CD14-positive monocyte (primary cell): ENCODE measurements at places on chromosomes 5 and 9. TPM values are rescaled to one million over a fixed set of nuclear protein-coding genes. Genes with fewer than 3 reads are reported as not detected.

The FAM151B gene
- polyA plus RNA-seq: 8.1 and 10.2 TPM in 2 replicates

The PRPF4 gene
- 9.6 and 13.0 TPM in 2 replicates for polyA plus RNA-seq

The HAVCR1 gene
- not detected for polyA plus RNA-seq

The CACNA1B gene
- polyA plus RNA-seq: not detected in 2 replicates

- H3K27me3 ChIP-seq: no peaks in the 10 kb centered on the region
- H3K4me1 ChIP-seq: peaks cover 25% of the 10 kb centered on the region
- peak overlapping the region; percentile 11 for H3K4me3 ChIP-seq
- DNase-seq: peak; percentile 99
- peak overlapping the region; percentile 30 for H3K27ac ChIP-seq
- H3K36me3 ChIP-seq: no peaks in the 10 kb centered on the region
Observed at GRCh38 chr5:35319333-35320002, 89.2 kb upstream of the PRLR start.

DNA sequence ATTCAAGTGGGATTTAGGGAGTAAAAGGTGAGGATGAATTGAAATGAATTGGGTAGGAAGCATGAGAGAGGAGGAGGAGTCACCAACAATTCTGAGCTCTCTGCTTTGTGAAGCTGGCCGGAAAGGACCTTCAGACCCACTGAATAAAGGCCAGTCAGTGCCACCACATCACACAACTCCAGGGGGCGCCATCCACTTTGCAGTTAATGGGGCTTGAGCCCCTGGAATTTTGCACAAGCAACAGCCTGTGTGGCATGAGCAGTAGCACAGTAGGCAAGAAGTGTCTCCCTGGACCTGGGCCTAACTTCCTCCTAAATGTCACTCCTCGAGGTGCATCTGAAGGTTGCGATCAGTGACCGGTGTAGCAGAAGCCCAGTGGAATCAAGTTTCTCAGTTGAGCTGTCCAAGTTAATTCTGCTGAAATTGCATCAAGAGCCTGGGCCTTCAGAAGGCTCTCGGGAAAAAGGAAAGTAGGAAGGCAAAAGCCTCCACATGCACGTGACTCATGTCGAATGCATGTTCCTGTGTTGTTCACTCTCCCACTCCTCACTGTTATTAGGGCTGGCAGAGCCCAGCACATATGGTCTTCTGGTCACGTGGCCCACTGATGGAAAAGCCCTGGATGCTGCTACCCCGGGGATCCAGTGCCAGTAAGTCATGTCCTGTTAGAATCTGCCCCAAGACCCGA lies 27.8 kb upstream of the GLIS3 start:
- no peaks in the 10 kb centered on the region for H3K36me3 ChIP-seq
- no peak for DNase-seq
- H3K4me1 ChIP-seq: no peaks in the 10 kb centered on the region

DNA sequence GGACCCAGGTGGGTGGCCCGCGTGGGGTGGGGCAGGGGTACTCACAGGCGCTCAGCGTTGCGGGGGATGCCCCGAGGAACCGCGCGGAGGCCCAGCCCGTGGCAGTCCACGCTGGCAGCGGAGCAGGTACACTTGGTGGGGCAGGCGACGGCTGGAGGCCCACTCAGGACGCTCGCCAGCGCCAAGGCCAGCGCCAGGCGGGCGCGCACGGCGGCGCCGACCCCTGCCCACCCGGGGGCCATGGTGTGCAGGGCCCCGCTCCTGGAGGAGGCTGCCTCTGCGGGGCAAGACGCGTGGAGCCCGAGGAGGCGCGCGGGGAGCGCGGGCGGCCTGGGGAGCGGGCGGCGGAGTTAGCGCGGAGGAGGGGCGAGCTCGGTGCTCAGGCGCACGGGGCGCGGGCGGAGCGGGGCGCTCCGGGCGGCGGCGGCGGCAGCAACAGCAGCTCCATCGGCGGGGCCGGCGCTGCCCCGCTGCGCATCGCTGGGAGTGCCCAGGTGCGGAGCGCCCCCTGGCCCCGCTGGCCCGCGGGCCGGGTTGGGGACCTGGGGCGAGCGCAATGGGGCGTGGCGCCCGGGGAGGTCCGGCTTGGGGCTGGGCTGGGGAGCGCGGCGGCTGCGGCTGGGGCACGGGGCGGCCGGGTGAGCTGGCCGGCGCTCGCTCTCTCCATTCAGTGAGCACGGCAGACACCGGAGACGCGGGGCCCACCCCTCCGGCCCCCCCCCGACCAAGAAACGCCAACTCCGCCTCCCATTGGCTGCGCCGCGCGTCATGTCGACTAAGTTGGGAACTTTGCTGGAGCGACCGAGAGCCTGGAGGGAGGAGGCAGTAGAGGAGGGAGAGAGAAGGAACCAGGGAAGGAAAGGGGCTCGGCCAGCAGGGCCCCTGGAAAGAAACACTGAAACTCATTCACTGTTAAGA lies at the start of gene SLIT3:
Gene SLIT3, minus strand, starts transcription at position 672 of the 918 bp plus-strand sequence. Its CDS starts 430 bp downstream, at position 242.
- H3K4me1 ChIP-seq: no peaks in the 10 kb centered on the region
- H3K27me3 ChIP-seq: peaks cover 13% of the 10 kb centered on the region
- H3K4me3 ChIP-seq: no peak within 1 kb of the TSS
- DNase-seq: no peak
- no peak within 1 kb of the TSS for H3K27ac ChIP-seq

- no peaks in the 10 kb centered on the region for H3K36me3 ChIP-seq
- no peaks in the 10 kb centered on the region for H3K27me3 ChIP-seq
- peak overlapping the region; percentile 97 for H3K4me3 ChIP-seq
- no peak for DNase-seq
- H3K27ac ChIP-seq: peak overlapping the region; percentile 85
Observed at GRCh38 chr9:130042406-130042884, 544 bp downstream of the FNBP1 start.

DNA sequence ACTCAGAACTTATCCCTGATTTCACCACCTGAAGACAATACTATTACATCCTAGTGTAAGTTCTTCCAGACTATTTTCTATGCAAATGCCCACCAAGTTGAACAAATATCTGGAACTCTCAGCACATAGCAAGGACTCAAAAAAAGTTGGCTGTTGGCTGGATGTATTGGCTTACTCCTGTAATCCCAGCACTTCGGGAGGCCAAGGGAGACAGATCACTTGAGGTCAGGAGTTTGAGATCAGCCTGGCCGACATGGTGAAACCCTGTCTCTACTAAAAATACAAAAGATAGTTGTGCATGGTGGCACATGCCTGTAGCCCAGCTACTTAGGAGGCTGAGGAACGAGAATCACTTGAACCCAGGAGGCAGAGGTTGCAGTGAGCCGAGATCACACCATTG lies 15.0 kb upstream of the VPS13A start:
- H3K4me3 ChIP-seq: no peak overlapping the region
- no peaks in the 10 kb centered on the region for H3K4me1 ChIP-seq
- no peaks in the 10 kb centered on the region for H3K36me3 ChIP-seq
- H3K27ac ChIP-seq: no peak overlapping the region
- DNase-seq: no peak

DNA sequence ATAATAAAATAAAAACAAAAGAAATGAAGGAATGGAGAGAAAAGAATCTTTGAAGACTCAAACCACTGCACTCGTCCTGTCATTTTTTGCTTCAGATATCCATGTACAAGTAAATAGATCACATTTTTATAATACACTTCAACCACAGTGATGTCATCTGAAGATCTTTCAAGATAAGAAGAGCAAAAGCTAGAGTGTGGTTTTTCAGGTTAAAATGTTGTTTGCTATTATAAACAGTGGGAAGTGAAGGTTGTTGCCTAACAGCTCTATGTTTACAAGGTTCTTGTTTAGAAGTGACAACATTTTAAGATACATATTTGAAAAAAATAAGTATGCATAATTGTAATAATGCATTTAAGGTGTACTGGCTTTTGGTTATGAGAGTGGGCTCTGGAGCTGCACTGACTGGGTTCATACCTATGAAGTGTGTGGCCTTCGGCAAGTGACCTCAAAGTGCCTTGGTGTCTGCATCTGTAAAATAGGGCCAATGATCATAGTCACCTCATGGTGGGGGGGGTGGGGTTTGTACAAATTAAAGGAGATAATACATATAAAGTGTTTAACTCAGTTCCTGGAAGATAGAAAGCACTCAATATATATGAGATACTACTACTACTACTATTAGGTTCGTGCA lies 45.5 kb upstream of the IL7R start:
- no peak for DNase-seq
- no peaks in the 10 kb centered on the region for H3K4me1 ChIP-seq
- H3K27me3 ChIP-seq: no peaks in the 10 kb centered on the region
- H3K4me3 ChIP-seq: no peak overlapping the region
- H3K27ac ChIP-seq: no peak overlapping the region

GRCh38 chr9:70052768-70053167 lies 9.1 kb downstream of the MAMDC2 start:
- H3K27ac ChIP-seq: no peak overlapping the region
- H3K27me3 ChIP-seq: no peaks in the 10 kb centered on the region
- peaks cover 22% of the 10 kb centered on the region for H3K4me1 ChIP-seq
- no peak overlapping the region for H3K4me3 ChIP-seq
- no peak for DNase-seq
- no peaks in the 10 kb centered on the region for H3K36me3 ChIP-seq

DNA sequence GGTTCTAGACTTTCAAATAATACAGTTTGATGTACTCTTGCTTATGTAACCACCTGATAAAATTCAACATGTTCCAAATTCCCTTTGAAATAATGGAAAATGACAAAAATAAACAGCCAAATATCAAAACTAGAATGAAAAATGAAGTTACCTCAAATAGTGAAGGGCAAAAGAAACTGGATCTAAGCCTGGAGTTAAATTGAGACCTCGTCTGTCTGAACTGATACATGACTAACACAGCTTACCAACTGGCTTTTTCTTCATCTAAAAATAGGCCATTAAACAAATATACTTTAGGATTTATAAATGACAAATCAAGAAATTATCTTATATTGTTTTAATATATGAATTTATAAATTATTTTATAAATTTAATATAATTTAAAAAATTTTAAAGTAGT lies 12.1 kb upstream of the CAAP1 start:
- H3K36me3 ChIP-seq: peaks cover 80% of the 10 kb centered on the region
- H3K27me3 ChIP-seq: no peaks in the 10 kb centered on the region
- H3K27ac ChIP-seq: no peak overlapping the region
- H3K4me3 ChIP-seq: no peak overlapping the region
- no peaks in the 10 kb centered on the region for H3K4me1 ChIP-seq
- DNase-seq: no peak

GRCh38 chr5:159910207-159910842 lies 6.0 kb upstream of the ADRA1B start:
- no peaks in the 10 kb centered on the region for H3K36me3 ChIP-seq
- no peaks in the 10 kb centered on the region for H3K4me1 ChIP-seq
- DNase-seq: no peak
- peaks cover 22% of the 10 kb centered on the region for H3K27me3 ChIP-seq

DNA sequence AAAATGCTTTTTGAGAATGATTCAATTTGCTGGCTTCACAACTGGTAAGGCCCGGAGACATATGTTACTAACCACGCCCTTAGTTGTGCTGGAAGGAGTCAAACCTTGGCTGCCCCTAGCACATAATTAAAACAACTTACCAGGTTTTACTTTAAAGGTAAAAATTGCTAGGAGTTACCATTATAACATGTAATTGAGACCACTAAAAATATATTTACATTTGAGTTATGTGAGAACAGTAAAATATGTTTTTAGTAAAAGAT lies 435.6 kb upstream of the CDH9 start:
- no peak for DNase-seq
- no peaks in the 10 kb centered on the region for H3K36me3 ChIP-seq
- no peak overlapping the region for H3K27ac ChIP-seq
- H3K4me1 ChIP-seq: no peaks in the 10 kb centered on the region
- H3K27me3 ChIP-seq: no peaks in the 10 kb centered on the region

- no peaks in the 10 kb centered on the region for H3K36me3 ChIP-seq
- DNase-seq: no peak
- no peaks in the 10 kb centered on the region for H3K27me3 ChIP-seq
- H3K4me1 ChIP-seq: no peaks in the 10 kb centered on the region
- no peak overlapping the region for H3K27ac ChIP-seq
- no peak overlapping the region for H3K4me3 ChIP-seq
Observed at GRCh38 chr9:549455-549997, 292.0 kb upstream of the DMRT1 start.
